ENCODE measurements at places on chromosomes 1 and 21. TPM values are rescaled to one million over a fixed set of nuclear protein-coding genes. Genes with fewer than 3 reads are reported as not detected.
A peak's percentile ranks its signal among the peaks of the same experiment; 100 is the strongest.

The IFNGR2 gene
- 50.6 TPM for total RNA-seq

DNA sequence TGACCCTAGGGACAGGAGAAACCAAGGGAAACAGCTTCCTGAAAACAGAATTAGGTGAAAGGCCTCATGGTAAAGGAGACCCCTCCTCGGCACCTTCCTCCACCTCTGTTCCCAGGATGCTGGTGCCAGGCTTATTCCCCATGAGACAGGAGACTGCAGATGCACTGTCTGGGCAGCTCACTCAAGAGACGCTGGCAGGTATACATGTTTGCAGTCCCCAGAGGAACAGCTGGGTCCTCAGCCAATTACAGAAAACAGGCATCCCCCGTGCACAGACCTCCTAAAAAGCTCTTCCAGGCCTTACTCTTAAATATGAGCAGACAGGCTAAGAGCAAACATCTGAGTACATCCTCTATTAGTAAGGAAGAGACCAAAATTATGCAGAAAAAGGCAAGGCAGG, 6.5 kb downstream of the CCSAP start:
- no peaks in the 10 kb centered on the region for H3K27me3 ChIP-seq
- peaks cover 14% of the 10 kb centered on the region for H3K4me1 ChIP-seq
- H3K36me3 ChIP-seq: no peaks in the 10 kb centered on the region
- no peak for DNase-seq
- H3K27ac ChIP-seq: no peak overlapping the region

The TMEM183A gene
- total RNA-seq: 111 TPM

DNA sequence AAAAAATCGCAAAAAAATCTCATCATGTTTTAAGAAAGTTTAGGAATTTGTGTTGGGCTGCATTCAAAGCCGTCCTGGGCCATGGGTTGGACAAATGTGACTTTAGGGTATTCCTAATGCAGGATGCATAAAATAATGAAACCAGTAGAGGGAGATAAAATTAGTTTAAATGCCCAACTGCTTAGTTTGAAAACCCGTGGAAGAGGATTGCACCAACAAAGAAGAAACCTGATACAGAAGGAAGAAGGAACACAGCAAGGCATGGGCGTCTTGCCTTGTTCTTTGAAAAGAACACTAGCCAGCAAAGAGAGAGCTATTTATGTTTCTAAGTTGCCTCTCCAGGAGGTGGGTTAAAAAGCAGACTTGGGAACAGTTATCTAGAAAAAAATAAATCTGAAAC, 37.9 kb downstream of the WDR3 start:
- H3K4me1 ChIP-seq: peaks cover 39% of the 10 kb centered on the region
- H3K27ac ChIP-seq: peak overlapping the region; percentile 31
- DNase-seq: peak; percentile 55
- no peaks in the 10 kb centered on the region for H3K27me3 ChIP-seq
- peak overlapping the region; percentile 2 for H3K4me3 ChIP-seq
- no peaks in the 10 kb centered on the region for H3K36me3 ChIP-seq

DNA sequence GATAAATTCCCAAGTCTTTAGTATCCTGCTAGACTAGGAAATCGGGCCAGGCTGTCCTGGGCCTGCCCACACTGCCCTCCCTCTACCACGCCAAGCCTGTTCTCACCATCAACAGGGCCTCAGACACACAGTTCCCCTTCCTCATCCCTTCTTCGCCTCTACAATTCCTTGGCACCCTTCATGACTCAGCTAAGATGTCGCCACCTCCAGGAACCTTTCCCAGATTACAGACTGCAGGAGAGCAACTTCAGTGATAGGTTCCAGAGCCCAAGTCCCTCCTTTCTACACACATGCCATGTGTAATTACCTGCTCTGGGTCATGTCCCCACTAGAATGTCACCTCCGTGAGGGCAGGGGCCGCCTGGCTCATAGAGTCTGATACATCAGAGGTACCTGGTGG, 3.3 kb downstream of the RIMS3 start:
- H3K4me1 ChIP-seq: peaks cover 17% of the 10 kb centered on the region
- H3K27me3 ChIP-seq: no peaks in the 10 kb centered on the region
- no peak for DNase-seq
- no peaks in the 10 kb centered on the region for H3K36me3 ChIP-seq
- H3K4me3 ChIP-seq: no peak overlapping the region

DNA sequence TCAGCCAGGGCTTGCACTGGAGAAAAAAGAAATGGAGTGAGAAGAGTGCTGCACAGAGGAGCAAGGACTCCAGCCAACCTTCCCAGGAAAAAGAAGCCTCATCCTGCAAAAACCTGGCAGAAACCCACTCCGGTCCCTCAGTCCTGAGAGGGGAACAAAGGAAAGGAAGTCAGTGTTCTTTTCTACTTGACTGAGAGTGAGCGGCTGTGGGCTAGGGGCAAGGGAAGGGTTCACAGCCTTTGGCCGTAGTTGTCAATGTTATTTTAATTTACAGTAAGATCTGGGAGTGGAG, 8.9 kb upstream of the GOLT1A start:
- no peak for DNase-seq
- no peak overlapping the region for H3K27ac ChIP-seq
- H3K36me3 ChIP-seq: no peaks in the 10 kb centered on the region
- no peak overlapping the region for H3K4me3 ChIP-seq

The CYP4A22 gene
- total RNA-seq: not detected
